Activated T-cell treated with anti-CD3 and anti-CD28 coated beads, Interleukin-2, amount 50 U/mL, for 1 hour (primary cell): ENCODE measurements at places on chromosomes 1 and 21.

DNA sequence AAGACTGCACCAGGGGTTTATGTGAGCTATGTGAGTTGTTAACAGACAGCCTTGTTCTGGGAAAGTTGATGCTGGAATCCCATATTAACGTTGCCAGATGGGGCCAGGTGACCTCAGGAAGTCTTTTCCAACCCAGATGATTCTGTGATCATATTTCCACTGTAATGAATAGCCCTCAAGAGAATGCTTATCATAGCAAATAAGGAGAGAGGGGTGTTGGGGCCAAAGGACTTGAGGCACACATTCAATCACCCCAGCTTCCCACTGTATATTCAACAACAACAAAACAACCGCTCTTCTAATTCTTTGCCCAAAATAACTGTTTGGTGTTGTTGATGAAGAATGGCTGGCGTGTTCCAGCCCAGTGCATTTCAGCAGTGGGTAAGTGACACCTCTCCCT, 14.1 kb downstream of the ZNF697 start:
- DNase-seq = no peak

- no peak for DNase-seq
Measured at GRCh38 chr1:153357076-153357852, 390 bp upstream of the S100A9 start.

DNA sequence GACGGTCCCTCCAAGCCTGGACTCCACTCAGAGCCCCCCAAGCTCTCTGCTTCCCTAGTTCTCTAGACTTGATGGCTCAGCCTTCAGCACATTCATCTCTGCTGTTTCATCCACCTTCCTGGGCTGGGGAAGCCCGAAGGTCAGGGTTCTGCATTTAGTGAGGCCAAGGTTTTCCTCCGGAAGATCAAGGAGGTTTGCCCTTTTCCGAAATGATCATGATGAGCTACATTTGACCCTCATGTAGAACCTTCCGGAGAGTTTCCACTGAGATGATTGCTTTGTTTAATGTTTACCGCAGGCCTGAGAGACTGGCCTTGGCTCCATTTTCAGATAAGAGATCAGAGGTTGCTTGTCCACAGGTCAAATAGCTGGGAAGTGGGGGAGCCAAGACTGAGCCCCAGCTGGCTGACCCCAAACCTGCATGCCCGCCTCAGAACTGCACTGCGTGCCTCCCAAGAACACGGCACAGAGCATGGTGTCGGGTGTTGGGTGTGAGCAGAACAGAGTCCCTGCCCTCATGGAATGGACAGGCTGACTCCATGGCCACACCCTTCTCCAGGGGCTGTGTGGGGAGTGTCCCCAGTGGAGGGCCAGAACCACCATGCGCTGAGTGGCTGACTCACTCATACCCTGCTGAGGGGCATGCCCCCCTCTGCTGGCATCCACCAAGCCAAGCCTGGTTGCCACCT, 200.8 kb upstream of the TMEM51 start:
- no peak for DNase-seq

DNA sequence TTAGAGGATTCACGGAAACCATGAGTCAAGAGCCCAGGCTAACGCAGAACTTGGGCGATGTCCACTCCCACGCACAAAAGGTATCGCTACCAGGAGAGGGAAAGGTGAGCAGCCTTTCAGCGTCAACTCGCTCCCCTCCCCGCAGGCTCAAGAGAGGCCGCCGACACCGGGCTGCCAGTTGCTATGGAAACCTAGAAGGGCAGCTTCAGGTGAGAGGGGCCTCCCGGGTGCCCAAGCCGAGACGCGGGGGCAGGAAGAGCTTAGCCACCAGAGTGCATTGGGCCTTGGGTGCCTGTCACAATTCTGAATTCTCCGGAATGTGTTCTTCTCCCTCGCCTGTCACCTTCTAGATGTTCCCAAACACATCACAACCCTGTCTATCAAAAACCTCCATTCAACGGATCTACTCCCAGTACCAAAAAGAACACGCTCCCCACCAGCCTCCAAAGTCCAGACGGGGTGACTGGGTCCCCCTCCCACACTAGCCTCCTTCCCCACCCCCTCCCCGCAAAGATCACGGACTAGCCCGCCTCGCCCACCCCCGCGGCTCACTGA, 694 bp downstream of the MEAF6 start:
- DNase-seq = peak; percentile 56

GRCh38 chr1:220564216-220564615, 36.3 kb downstream of the MARK1 start:
- no peak for DNase-seq

DNA sequence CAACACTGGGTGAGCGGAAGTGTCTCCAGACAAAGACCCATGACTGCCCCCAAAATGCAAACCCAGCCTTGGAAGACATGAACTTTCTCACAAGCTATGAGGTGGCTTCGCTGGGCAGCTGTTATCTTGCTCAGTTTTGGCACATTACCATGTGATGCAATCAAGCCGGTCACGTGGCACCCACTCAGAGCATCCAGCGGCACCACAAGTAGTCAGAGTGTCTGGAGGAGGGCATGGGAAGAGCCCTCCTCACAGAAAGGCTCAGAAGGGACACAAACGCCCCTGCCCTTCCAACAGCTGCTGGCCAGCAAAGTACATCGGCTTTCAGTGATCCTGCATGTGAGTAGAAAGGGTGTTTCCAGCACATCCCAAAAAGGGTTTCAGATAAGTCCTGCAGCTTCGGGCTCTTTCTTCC, 145.5 kb upstream of the IRF2BP2 start:
- DNase-seq = no peak

DNA sequence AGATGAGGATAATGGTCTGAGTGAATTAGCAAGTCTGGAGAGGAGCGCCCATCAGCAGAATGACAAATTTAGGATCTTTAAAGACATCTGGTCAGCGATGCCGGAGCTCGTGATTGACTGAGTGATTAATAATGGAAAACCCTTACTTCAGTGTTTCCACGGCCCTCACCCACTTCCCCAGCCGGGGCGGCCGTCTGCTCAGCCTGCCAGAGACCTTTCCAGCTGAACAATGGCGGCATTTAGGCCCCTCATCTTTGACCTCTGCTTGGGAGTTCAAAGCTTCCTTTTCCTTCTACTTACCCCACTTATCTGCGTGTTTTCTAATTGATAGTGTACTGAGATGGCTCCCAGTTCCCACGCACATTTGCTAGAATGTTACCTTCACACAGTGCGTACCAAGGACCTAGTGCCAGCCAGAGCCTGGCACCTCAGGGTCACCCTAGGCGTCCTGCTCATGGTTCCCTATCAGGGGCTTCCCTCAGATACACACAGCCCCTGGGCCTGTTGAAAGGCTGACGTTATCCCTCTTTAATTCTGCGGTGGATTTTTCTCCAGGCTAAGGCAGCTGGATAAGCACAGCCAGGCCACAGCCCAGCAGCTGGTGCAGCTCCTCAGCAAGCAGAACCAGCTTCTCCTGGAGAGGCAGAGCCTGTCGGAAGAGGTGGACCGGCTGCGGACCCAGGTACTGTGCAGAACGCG, 232.8 kb downstream of the SDCCAG8 start:
- DNase-seq = no peak

GRCh38 chr1:225533238-225533637, 105.4 kb upstream of the LBR start:
- no peak for DNase-seq

GRCh38 chr1:212162635-212163034, 122.6 kb upstream of the PPP2R5A start:
- no peak for DNase-seq

DNA sequence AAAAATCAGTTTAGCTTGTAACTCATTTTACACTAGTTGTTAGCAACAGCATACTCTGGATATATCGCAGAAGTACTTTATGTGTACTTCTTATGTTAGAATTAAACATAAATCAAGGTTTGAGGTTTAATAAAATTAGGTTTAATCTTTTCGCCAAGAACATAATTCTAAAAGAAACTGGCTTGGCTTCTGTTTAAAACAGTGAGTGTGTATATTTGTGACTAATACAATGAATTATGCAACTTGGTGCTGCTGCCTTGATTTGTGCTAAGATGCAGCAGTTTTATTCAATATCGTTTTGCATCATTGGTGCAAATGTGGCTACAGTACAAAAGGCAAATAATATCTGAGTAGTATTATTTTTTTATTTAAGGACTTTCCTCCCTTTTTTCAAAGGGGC, 44.8 kb downstream of the USP25 start:
- no peak for DNase-seq

GRCh38 chr1:211828584-211829342, 1.8 kb downstream of the LPGAT1 start:
- DNase-seq = no peak

DNA sequence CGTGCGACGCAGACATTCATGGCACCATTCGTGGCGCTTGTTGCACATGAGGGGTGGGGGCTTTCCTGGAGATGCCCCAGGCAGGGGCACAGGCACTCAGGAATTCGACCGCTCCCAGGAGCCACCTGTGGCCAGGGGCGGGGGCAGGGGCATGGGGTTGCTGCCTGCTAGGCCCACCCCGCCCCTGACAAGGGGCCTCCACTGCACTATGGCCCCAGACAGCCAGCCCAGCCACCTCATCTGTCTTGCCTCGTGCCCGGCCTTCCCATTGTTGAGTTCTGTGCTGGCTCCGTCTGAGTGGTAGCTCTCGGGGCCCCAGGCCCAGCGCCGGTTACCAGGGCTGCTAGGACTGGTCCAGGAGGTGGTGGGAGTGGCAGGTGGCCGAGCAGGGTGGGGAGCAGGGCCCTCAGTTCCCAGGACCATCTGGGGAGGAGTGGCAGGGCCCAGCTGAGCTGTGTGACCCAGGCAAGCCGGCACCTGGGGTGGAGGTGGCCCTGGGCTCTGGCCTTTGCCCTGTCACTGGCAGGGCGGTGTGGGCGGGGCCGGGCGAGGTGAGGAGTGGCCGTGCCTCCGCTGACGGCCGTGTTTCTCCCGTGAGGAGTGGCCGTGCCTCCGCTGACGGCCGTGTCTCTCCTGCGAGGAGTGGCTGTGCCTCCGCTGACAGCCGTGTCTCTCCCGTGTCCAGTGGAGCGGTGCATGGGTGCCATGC, 1.9 kb downstream of the PLCH2 start:
- no peak for DNase-seq

- no peak for DNase-seq
Measured at GRCh38 chr1:245184779-245185178, 30.0 kb downstream of the KIF26B start.
